ENCODE measurements at places on chromosomes 11 and 22.

DNA sequence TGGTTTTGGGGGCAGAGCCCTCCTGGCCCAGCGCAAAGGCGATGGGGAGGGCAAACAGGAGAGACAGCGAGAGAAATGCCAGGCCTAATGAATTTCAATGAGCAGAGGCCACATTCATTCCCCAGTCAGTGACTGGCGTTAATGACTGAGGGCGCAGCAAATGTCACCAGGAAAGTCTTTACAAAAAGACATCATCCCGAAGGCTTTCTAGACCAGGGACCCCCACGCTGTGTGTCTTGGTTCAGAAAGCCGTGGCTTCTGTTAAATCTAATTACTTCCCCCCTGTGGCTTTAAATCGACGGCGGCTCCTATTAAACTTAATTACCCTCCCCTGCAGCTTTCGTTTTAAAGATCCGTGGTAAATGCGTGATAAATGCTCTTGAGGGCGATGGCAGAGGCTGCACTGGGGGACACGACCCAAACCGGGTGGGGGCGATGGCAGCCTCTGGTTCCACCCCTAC lies 1.6 kb upstream of the FGF19 start:
- no peak for DNase-seq

DNA sequence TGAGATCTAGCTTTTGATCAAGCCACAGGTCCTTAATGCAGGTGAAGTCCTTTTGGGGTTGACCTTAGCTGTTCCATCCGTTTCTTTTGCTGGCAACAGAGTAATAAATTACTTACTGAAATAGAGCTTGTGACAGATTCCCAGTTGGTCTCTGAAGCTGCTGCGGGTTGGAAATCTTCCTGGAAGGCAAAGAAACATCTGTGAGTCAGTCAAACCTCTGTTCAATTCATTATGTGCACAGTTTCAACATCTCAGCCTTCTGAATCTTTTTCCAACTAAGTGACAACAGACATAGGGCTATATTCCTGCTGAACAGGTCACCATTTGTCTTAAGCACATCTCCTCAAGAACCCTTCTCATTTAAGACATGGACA lies 88.9 kb upstream of the DDI1 start:
- DNase-seq: peak; percentile 63

GRCh38 chr11:132022285-132022684 lies 651.9 kb downstream of the NTM start:
- DNase-seq: no peak

GRCh38 chr22:19776433-19777031 lies 16.0 kb downstream of the TBX1 start:
- DNase-seq: no peak

Data from renal cortical epithelial cell (primary cell).